ENCODE measurements at places on chromosomes 1 and 21.

- no peak for DNase-seq
Measured at GRCh38 chr1:232184561-232185530, 445.1 kb downstream of the SIPA1L2 start.

GRCh38 chr1:30173560-30173959 is 549.8 kb downstream of the MATN1 start:
- DNase-seq, result no peak

DNA sequence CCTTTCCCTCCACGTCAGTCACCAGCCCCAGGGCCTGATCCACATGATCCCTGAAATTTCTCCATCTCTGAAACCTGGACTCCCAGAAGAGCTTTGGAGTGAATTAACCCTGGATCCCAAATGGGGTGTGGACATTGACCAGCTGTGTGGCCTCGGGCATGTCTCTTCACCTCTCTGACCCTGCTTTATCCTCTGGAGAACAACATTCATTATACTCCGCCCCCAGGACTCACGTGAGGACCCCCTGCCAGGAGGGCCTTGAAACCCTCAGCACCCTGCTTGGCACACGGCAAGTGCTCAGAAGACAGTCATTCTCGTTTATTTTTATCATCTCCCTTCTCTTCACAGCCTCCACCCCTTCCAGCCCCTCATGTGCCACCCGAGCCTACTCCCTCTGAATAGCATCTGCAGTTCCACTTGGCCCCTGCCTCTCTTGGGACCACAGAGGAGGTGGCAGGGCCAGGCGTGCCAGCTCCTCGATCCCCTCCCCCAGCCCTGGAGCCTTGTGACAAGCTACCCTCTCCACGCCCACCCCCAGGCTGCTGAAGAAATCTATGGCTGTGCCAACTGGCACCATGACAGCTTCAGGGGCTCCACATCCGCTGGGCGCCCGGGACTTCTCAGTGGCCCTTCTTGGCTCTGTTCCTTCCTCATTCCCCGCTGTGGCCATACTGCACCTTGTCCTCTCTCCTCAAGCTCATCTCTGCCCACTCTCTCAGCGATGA is 18.0 kb downstream of the ADGRB2 start:
- DNase-seq, result no peak

GRCh38 chr1:154501423-154502065 is 475 bp upstream of the TDRD10 start:
- no peak for DNase-seq

GRCh38 chr1:84870591-84870990 is 22.4 kb downstream of the LPAR3 start:
- no peak for DNase-seq

GRCh38 chr1:211328084-211328694 is 1.6 kb downstream of the TRAF5 start:
- DNase-seq, result no peak

GRCh38 chr1:29812408-29813135 is 576.2 kb downstream of the PTPRU start:
- no peak for DNase-seq

DNA sequence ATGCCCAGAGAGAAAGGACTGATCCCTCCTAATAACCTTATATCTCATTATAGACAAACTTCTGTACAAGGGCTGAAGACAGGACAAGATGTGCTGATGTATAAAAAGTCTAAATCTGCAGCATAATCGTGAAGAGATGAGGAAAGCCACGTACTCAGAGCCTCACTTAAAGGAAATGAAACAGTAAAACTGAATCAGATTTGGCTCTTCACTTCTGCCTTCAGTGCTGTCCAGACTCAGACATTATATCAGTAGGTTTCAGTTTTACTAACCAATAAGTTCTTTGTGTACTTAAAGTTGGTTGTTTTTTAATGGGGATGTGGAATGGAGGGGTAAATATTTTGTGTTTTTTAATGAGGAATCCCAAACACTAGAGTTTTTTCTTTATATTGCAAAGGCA is 45.3 kb upstream of the RGS1 start:
- no peak for DNase-seq

DNA sequence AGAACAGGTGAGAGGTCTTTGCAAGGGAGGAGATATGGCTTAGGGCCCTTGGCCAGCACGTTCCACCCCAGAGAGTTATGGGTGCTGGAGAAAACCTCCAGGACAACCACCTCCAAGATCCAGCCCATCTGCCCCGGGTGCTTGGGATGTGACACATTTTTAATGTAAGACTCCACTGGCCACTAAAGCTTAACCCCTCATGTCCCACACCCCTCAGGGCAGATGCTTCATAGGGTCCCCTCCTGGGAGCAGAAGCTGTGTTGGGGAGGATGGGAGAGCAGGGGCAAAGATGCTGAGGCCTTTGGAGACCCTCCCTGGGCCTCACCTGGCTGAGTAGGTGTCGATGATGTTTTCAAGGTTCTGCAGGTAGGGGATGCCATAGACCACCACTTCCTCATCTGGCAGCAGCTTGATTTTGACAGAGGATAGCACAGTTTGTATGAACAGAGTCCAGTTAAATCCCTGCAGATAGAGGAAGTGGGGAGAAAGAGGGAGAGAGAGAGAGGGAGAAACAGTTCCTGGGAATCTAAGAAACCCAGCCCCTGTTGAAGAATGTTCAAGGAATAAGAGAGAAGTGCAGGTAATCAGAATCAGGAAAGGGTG is 11.9 kb downstream of the PRXL2B start:
- no peak for DNase-seq

GRCh38 chr1:225498549-225499136 is 70.8 kb upstream of the LBR start:
- DNase-seq, result no peak

DNA sequence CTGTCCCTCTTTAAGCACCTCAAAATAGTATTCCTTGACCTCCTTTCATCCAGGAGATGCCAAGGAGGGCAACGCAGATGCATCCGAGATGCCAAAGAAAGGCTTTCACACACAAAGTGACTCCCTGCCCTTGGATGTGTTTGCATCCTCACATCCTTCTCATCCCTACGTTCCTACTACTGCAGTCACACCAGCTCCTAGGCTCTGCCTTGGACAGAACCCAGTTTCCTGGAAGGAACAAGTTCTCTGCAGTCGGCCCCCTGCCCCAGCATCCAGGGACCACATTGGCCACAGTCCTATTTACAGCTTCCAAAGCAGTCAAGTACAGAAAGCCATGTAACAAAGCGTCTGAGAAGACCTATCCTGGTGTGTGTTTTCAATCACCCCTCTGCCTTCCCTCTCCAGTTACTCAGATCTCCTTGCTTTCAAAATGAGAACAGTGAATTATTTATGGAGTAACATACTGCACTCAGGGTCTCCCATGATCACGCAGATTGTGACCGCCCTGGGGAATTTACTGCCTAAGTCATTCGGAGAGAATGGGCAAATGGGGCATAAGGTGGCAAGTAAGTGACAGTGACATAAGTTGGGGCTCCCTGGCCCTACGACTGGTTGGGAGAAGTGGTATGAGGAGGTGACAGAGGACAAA is 21.8 kb upstream of the SRP9 start:
- DNase-seq, result no peak

GRCh38 chr1:162570718-162571117 is 9.2 kb downstream of the UAP1 start:
- no peak for DNase-seq

DNA sequence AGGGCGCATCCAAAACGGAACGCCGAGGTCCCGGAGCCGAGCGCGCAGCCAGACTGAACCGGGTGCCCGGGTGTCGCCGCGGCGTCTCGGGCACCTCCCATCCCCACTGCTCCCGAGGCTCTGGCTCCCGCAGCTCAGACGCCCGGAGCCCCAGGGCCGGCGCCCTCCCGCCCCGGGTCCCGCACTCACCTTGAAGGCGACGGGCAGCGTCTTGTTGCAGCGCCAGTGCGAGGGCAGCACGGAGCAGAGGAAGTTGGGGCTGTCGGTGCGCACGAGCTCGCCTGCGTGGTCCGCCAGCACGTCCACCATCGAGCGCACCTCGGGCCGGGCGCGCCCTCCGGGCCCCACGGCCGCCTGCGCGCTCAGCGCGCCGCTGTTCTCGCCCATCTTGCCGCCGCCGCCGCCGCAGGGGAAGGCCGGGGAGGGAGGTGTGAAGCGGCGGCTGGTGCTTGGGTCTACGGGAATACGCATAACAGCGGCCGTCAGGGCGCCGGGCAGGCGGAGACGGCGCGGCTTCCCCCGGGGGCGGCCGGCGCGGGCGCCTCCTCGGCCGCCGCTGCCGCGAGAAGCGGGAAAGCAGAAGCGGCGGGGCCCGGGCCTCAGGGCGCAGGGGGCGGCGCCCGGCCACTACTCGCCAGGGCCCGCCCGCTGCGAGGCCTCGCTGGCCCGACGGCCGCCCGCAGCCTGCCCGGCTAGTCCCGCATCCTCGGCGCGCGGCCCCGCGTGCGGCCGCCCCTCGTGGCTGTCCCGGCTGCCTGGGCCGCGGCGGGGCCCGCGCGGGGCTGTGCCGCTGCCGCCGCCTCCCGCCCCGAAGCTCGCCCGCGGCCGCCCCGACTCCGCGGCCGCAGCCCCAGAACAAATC is 447 bp downstream of the RUNX3 start:
- DNase-seq, result no peak
